Lung (tissue), 17 donors: ENCODE measurements at places on chromosomes 5 and 9. TPM values are rescaled to one million over a fixed set of nuclear protein-coding genes. Genes with fewer than 3 reads are reported as not detected.

DNA sequence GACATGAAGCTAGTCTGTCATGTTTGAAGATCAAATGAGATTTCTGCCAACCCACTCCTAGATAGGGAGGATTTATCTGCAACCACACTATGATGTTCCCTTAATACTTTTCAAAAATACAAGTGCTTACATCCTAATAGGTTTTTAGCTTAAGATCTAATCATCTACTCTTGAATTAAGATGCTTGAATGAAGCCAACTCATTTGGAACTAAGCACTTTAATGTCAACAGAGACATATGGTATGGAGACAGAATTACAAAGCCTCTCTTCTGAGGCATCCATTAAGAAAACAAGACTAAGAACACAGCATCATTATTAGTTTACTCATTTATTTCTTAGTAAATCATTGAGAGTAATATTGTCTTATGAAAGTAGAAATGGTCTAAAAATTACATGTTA is 139.3 kb upstream of the NFIB start:
- DNase-seq, result no peak

- peak; percentile 95 for DNase-seq
Measured at GRCh38 chr5:59745415-59745863, 148.1 kb downstream of the PDE4D start.

The PJA2 gene
- total RNA-seq, result 148 TPM

DNA sequence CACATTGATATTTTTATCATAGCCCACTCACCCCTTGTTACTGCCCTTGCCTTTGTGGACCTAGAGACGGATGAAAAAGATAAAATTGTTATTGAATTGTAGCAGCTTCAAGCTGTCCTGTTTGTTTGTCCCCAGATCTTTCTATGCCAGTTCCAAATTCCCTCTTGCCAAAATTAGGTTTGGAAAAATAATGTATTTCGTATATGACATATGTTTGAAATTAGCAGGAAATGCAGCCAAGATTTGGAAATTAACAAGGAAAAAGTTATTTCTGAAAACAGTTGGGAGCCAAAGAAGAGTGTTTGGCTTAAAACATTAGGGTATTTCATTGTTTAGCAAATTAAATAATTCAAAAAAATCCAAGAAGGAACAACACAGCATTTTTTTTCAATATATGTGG is 33.5 kb downstream of the SPATA31D1 start:
- no peak for DNase-seq
